SHP77 treated with DMSO at 0.1 percent for 48 hours (cell line): ENCODE measurements at places on chromosomes 5 and 9.
A peak's percentile ranks its signal among the peaks of the same experiment; 100 is the strongest.

GRCh38 chr9:114221706-114222465 lies 66.5 kb downstream of the COL27A1 start:
- no peak for DNase-seq

DNA sequence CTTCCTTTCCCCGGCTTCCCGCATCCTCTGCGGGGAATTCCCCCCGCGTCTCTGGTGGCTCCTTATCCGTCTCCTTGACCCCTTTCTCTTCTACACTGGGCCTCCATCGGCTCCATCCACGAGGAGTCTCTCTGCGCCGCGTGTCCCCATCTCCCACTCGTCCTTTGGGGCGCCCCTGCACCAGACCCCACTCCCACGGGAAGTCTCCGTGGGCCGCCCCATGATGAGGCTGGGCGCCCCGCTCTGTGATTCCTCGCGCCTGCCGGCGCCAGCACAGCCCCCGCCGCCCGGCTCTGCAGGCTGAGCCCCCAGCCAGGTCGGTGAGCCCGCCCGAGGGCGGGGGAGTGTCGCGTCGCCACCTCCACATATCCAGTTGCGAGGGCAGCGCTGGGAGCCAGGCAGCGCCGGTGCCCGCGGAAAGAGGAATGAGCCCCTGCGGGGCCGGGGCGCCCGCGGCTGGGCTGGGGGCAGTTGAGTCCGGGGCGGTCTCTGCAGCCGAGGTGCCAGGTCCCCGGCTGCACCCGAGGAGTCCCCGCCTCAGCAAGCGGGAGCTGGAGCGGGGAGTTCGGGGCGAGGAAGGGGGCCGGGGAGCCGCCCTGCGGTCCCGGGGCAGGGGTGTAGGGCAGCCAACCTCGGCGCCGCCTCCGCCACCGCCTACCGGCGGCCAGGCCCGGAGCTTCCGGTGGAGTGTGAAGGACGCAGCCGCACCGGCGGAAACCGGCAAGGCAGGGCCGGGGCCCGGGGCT lies 2.1 kb upstream of the TRAF1 start:
- no peak for DNase-seq

DNA sequence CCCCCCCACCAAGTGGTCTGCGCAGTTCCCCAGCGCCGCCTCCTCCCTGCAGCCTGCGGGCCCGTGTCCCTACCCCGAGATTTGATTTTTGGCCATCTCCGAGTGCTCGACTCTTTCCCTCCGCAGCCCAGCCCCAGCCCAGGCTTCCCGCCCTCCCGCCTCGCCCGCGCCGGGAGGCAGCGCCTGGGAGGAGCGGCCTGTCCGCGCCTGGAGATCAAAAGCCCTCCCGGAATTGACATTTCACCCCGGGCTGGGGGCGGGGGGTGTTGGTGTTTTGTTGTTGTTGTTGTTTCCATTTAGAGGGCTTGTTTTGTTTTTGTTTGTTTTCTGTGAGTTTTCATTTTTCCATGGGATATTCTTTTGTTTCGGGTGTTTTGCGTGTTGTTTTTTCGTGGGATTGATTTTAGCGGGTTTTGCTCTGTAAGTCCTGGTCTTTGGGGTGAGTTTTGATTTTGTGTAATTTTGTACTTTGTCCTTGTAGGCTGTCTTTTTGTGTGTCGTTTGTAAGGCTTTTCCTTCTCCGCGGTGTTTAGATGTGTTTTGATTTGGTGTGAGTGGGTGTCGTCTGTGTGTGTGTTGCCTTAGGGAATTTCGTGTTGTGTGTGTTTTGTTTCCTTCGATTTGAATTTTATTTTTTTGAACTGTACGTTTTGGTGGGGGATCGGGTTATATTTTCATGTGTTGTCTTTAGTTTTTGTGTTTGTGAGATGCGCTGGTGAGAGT lies 1.7 kb upstream of the PAX5 start:
- DNase-seq = no peak

- DNase-seq = no peak
Measured at GRCh38 chr9:38651400-38652042, 31.1 kb upstream of the ANKRD18A start.

GRCh38 chr9:110298043-110298605 lies 39.5 kb downstream of the TXNDC8 start:
- no peak for DNase-seq

DNA sequence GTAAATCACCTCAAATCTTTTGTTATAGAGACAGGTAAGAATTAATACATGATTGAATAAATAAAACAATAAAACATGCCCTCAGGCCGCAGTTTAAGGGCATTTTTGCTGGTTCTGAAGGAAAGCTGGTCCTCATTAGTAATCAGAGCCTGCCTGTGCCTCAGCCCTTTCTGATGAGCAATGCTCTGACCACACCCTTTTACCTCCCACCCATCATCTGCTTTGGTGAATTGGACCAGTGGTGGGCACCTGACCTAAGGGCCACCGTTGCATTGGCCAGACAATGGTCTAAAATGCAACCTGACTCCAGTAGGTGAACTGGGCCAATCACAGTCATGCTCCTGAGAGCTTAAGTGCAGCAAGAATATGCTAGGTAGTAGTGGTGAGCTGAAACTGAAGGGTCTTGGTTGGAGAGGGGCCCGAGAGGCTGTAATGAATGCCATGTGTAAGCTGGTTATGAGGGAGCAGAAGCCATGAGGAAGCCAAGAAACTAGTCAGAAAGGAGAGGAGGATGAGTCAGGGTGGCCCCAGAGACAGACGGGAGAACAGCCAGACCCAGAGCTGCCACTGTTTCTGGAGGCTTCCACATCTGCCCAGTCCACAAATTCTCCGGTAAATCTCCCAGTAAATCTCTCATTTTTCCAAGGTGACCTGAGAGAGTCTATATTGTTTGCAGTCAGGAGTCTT lies 45.5 kb upstream of the ZSWIM6 start:
- no peak for DNase-seq

DNA sequence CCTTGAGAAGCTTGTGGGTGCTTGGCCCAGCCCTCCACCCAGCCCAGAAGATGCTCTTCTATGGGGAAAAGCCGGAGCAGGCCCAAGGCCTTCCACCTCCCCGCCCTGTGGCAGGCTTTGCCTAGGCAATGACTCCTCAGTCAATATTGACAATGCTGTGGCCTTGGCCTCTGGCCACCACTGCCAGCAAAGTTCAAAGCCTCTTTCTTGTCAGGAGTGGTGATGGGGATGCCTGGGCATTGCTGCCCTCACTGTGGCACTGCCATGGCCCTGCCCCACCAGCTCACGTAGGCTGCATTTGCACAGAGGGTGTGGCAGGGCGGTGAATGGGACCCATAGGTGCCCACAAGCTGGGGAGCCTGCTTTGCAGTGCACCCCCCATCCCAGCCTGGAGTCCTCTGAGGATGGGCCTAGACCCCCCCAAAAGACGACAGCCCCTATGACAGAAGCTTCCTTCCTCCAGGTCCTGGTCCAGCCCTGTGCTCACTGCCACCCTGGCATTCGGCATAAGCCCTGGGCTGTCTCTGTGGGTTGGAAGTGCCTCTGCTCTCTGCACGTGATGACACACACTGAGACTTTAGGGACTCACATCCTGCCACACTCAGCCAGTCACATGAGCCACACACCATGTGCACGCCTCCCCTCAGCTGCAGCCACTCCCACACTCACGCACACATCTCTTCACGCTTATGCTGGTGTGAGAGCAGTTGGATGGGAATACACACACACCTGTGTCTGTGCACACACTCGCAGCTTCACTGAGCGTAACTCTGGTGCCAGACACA lies 31.1 kb downstream of the MORN5 start:
- DNase-seq = peak; percentile 24

DNA sequence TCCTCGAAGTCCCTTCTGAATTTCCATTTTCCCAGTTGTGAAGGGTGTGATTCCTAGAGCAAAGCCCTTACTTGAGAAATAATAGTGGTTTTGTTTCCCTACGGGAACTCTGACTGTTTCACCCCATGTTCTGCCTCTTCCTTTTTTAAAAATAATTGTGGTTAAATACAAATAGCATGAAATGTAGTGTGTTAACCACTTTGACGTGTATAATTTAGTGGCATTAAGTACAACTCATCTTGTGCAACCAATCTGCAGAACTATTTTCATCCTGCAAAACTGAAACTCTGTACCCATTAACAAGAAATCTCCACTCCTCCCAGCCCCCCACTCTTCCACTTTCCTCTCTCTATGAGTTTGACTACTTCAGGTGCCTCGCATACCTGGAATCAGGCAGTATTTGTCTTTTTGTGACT lies 35.6 kb upstream of the HAND1 start:
- no peak for DNase-seq

- no peak for DNase-seq
Measured at GRCh38 chr5:1368236-1368635, 23.3 kb upstream of the CLPTM1L start.

DNA sequence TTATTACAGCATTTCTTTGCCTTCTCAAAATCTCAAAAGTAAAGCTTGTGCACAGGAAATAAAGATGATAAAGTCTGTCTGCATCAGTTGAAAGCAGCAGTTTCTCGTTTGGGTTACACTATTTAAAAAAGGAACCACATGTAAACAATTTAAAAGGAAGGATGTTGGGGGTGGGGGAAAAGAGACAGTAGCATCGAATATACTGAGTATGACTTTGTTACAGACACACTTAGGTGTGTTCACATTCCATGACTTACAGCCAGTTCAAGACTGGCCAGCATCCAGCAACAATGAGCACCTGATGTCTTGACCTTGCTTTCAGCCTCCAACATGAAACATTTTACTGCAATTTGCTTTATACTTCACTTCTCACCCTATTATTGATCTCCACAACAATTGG lies 8.7 kb downstream of the GAPT start:
- DNase-seq = no peak

GRCh38 chr5:5800801-5801761 lies 378.6 kb downstream of the ICE1 start:
- no peak for DNase-seq

DNA sequence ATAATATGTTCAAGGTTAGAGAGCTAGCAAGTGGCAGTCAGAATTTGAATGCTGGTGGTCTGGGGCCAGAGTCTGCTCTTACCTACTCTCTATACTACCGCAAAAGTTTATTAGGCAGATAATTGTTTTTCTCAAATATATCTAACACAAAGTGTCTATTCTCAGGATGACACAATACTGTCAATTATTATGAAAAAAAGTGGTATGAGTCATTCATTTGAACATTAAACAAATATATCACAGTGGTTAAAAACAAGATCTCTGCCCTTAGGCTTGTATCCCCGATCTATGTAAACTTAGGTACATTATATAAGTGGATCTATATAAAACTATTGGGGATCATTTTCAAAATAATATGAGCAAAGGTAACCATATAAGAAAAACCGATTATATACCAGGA lies 354.9 kb downstream of the CETN3 start:
- DNase-seq = no peak

DNA sequence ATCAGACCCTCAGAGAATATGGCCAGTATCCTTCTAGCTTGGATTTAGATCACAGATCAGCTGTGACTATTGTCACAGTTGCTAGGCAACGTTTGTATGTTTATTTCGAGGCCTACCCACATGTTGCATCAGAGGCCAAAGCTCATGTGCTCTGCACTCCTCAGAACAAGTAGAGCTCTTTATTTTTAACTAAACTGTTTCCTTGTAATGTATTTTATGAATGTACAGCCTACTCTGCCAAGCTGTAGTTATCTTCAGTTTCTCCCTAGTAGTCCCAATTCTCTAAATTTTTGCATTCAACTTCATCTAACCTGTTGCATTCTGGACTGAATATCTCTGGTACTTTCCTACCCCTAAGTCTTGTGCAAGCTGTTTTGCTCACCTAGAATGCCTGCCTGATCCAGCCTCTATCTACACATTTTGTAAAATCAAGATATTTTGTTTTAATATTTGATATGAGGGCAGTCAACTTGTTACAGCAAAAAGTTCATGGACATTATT lies 52.8 kb downstream of the CAST start:
- DNase-seq = no peak

DNA sequence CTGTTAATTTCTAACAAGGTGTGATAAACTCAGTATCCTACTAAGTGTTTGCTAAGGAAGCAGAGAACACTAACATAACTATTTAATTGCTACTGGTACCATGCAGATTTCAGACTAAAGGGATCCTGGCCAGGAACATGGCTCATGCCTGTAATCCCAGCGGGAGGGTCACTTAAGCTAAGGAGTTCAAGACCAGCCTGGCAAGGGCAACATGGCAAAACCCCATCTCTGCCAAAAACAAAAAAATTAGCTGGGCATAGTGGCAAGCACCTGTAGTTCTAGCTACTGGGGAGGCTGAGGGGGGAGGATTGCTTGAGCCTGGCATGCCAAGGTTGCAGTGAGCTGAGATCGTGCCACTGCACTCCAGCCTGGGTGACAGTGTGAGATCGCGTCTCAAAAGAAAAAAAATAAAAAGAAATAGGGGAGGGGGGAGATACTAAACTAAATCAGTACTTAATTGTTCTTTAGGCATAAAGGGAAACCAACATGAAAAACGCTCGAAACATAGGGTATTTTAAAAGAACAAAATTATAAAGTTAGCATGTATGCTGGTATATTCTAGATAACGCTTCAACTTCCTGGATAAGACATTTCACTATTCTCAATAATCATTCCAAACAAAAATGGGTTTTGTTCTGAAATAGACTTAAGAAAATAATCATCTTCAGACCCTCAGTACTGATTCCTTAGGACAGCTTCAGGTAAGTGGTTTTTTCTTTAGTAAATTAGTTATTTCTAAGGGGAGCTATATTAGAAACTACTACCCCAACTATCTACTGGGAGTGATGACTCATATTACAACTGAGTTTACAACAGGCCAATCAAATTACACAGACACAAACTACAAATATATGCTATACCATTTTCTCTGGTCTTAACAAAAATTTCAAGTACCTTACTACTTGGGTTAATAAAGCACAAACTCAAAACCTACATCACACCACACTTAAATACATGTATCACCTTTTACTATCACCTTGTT lies 3.5 kb downstream of the PANK3 start:
- no peak for DNase-seq

DNA sequence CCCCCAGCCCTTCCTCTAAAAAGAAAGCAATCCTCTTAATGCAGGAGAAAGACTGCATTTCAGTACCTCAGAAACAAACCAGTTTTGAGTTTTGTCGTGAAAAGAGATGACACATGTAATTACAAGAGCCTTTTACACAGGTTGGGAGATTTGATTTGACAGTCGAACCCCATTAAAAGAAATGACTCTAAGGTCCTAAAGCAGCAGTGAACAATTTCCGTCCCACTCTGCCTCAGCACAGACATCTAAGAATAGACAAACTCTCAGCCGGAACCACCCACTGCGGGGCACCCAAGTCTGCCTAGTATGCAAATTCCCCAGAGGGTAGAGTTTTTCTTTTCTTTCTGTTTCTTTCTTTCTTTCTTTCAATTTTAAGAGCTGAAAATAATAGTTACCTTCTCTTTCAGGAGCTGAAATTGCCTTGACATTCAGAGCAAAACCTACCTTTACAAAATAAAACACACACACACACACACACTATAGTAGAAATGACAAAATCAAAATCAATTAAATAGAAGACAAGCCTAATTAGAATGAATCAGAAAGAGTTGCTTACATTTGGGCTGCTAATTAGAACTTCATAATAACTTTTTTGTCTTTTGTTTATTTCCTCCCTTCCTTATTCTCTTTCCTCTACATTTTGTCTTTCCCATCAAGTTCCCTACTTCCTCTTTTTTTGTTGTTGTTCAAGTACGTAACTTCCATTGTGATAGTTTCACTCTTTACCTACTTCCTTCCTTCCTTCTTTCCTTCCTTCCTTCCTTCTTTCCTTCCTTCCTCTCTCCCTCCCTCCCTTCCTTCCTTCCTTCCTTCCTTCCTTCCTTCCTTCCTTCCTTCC lies 65.1 kb downstream of the BASP1 start:
- no peak for DNase-seq
